ENCODE measurements at places on chromosomes 7 and 10. TPM values are rescaled to one million over a fixed set of nuclear protein-coding genes. Genes with fewer than 3 reads are reported as not detected.

The PSMA2 gene
- total RNA-seq: 50.9 TPM

The R3HCC1L gene
- total RNA-seq: 39.5 TPM

The THSD7A gene
- total RNA-seq: 7.0 TPM

The CUZD1 gene
- 2.0 TPM for total RNA-seq

- no peak for DNase-seq
These were observed 435.8 kb downstream of the EXOC4 start for GRCh38 chr7:133688483-133689239.

DNA sequence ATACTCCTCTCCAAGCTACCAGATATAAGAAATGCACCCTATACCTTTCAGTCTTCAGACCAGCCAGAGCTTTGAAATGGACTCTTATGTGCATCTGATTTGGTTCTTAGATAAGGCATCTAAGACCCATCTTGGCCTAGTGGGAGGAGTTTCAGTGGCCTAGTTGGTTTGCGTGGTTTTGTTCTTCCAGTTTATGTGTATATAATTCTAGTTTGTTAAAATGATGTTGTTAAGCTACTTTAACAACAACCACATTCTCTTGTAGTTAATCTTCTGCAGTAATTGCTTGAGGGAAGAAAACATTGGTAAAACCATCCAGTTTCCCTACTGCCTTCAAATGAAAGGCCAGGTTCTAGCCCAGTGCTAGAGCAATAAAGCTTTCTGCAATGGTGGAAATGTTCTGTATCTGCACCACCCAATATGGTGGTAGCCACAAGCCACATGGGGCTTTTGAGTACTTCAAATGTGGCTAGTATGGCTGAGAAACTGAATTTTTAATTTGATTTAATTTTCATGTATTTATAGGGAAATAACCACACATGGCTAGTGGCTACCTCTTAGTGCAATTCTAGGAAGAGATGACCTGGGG lies 66.3 kb downstream of the KLHDC10 start:
- no peak for DNase-seq

DNA sequence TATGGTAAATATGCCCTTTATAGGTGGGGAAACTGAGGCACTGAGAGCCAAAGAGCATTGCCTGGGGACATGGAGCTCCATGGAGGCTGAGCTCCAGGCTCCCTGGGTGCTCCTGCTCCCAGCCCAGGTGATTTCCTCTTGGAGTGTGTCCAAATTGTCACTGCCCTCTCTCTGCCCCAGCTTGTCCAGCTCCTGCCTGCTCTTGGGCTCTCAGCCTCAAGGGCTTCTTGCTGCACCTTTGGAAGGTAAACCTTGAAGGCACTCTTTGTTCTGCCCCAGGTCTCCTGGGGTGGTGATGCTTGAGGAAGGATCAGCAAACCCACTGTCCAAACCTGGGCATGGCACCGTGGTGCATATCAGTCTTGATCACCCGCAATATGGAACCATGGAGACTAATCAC lies 166.1 kb downstream of the RPS24 start:
- DNase-seq: no peak

DNA sequence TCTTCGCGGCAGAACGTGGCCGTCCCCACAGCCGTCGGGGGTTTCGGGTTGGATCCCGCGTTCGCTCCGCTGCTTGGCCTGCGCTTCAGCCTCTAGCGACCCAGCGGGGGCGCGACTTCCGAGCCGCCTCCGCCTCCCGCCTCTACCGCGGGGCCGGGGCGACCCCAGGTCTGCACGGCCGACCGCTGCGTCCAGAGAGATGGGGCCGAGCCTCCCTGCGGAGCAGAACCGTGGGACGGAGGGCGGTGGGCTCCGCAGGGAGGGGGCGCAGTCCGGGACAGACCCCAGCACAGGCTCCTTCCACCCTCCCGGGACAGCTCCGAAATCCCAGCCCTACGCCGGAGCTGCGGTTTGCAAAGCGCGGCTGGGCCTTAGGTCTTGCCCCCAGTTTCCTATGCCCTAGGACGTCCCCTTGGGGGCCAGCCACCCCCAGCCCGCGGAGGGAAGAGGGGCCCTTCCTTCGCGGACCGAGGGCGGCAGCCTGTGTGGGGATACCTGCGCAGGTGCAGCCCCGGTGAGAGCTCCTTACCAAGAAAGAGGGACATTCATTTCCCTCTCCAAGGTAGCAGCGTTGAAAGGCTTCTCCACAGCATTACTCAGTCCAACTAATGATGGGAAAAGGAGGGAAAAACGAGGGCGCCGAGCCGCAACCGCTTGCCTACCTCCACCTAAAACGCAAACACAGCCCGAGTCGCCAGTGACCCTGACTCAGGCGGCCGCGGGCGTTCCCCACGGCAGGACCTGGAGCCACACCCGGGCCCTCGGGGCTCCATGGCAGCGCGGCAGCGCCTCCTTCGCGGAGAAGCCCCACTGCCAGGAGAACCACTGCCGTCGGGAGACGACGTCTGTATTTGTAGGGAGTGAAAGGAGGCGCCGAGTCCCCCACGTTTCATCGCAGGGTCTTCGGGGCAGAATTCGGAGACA lies 115.7 kb downstream of the BMS1 start:
- DNase-seq: no peak

GRCh38 chr10:49668684-49669083 lies 10.8 kb upstream of the C10orf53 start:
- no peak for DNase-seq

GRCh38 chr7:37993060-37993501 lies 72.6 kb downstream of the EPDR1 start:
- DNase-seq: no peak

DNA sequence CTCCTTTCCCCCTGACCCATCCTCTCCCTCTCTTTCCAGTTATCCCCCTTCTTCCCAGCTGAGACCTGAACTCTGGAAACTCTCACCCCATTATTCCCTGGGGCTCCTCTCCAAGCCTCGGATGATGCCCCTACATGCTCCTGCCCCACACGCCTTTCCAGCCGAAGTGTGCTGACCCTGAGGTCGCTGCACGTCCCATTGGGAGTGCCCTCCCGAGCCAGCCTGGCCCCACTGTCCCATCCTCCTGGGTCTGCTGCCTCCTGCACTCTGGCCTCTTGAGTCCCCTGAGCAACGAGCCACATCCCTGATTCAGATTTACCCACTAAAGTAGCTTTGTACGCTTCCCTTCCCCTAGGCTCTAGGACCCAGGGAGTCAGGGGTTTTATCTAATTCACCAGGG lies 87.4 kb downstream of the TCERG1L start:
- DNase-seq: no peak

GRCh38 chr10:56823849-56824248 lies 462.8 kb upstream of the ZWINT start:
- peak; percentile 18 for DNase-seq
